CD4-positive, alpha-beta T cell treated with Interleukin-4 for 4 hours (primary cell): ENCODE measurements at places on chromosomes 3 and 15.

DNA sequence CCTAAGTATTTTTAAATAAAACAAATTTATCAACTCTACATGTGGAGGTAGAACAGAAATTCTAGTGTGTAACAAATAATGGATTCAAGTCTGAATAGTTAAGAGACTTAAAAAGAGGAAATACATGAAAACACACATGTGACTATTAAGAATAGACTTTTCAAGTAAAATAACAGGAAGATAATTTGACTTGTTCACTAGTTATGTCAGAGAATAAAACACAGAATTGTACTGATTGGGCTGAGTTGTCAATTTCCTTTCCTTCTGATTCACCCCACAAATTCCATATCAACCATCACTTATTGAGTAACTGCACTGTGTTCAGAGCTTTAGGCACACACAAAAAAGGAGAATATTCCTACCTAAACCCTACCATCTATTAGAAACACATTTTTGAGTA, 557.2 kb downstream of the TUSC7 start:
- no peak for DNase-seq

- DNase-seq = no peak
These were observed 391.8 kb downstream of the VPS13C start for GRCh38 chr15:61668444-61668843.

GRCh38 chr3:87236093-87236492, 9.0 kb downstream of the CHMP2B start:
- DNase-seq = no peak

GRCh38 chr3:114351123-114351821, 57.4 kb downstream of the TIGIT start:
- DNase-seq = no peak

- DNase-seq = no peak
These were observed 18.3 kb downstream of the RTF1 start for GRCh38 chr15:41435037-41435786.

DNA sequence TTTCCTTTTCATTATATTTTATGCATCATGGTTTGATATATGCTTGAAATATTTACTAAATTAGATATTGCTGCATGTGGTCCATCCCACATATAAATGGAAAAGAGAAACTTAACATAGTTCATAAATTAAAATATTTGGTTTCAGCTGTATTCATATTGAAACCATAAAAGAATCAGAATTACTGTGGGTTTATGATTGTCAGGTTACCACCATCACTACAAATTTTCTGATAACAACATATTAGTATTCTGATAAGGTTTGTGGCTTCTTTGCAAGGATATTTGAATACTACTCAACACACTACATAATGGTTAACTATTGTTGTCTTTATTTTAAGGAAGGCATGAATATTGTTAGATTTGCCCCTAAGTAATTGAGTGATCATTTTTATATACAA, 235.5 kb downstream of the UBE2E2 start:
- no peak for DNase-seq

DNA sequence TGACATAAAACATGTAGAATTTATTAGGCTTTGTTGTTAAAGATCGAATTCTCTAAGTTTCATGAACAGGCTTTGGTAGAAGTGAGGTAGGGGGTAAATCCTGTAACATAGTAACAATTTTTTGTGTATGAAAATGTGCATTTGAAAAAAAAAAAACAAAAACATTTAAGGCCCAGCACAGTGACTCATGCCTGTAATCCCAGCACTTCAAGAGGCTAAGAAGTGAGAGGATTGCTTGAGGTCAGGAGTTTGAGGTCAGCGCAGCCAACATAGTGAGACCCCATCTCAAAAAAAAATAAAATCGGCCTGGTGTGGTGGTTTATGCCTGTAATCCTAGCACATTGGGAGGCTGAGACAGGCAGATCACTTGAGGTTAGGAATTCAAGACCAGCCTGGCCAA, 26.8 kb upstream of the PPP4R2 start:
- no peak for DNase-seq

GRCh38 chr3:127625821-127626220, 3.2 kb upstream of the PODXL2 start:
- no peak for DNase-seq

DNA sequence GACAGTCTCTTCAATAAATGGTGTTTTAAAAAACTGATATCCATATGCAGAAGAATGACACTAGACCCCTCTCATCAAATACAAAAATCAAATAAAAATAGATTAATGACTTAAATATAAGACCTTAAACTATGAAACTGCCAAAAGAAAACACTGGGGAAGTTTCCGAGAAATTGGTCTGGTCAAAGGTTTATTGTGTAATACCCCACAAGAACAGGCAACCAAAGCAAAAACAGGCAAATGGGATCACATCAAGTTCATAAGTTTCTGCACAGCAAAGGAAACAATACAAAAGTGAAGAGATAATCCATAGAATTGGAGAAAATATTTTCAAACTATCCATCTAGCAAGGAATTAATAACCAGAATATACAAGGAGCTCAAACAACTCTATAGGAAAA, 126.2 kb downstream of the GOLIM4 start:
- no peak for DNase-seq

- no peak for DNase-seq
These were observed 1.5 kb downstream of the CIB1 start for GRCh38 chr15:90232196-90232595.

GRCh38 chr15:67146875-67147381, 81.5 kb downstream of the SMAD3 start:
- DNase-seq = peak; percentile 42

- DNase-seq = no peak
These were observed 35.5 kb downstream of the CERS3 start for GRCh38 chr15:100493213-100493612.

DNA sequence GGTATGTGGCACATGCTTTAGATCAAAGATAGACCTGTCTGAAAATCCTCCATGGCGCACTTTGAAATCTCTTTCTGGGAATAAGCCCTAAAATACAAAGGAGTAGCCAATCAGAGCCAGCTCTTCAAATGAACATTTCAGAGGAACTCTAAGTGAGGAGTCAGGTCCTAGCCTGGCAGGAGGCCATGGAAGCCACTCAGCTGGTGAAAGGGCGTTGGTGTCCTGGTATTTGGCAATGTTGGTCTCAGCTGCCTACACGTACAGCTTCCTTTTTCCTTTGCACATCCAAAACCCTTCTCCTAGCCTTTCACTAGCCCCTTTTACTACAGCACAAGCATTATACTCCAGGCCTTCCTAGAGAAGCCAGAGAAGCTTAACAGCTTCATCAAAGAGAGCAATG, 5.5 kb downstream of the WDR73 start:
- DNase-seq = no peak

GRCh38 chr3:148742118-148742517, 44.4 kb downstream of the AGTR1 start:
- no peak for DNase-seq

DNA sequence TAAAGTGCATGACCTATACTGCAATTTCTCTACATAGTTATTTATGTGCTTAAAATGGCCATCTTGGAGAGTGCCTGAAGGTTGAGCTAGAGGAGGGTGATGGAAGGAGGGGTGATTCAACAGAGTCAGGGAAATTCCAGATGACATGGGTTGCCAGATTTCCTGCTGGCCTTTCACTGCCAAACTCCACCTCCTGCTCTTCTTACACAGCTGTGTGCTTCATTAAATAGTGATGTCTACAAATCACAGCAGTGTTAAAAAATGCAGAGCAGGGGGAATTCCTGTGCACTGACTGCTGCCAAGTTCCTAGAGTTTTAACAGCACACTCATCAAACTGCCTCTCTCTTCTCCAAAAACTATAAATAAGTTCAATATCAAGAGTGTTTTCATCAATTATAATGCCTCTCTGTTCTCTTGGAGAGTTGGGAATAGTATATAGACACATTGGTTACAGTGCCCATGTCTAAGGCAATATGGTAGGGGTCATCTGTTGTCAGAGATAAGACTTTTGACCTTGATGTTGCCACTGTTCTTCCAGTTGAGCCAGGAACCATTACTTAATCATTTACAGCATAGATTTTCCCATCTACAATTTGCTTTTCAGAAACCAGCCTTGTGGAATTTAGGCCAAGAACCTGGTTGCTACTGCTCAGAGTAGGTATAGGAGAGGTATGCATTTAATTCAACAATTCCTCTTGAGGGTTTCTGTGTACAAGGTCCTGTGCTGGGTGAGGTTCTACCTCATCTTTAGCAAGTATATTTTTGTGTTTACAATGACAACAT, 79.6 kb downstream of the TP63 start:
- DNase-seq = no peak

DNA sequence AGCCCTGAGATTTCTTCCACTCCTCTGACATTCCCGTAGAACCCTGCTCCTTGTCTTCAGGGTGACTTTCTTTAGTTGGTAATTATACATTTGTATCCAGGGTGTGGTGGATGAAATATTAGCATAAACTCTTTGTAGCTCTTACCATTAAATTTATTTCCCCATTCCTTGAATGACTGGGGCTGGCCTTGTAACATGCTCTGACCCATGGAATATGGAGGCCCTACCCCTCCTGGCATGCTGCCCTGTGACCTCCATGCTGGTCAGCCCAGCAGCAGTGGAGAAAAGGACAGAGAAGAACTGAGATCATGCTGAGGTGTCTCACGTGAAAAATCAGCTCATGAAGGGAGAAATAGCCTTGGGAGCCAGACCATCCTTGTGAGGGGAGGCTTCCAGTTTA, 96.1 kb upstream of the PROK2 start:
- DNase-seq = no peak

GRCh38 chr3:52483081-52483480, 12.1 kb upstream of the STAB1 start:
- no peak for DNase-seq

GRCh38 chr3:78937475-78937874, 830.3 kb downstream of the ROBO1 start:
- DNase-seq = no peak

- no peak for DNase-seq
These were observed 167.3 kb upstream of the SGO1 start for GRCh38 chr3:20353286-20353685.

DNA sequence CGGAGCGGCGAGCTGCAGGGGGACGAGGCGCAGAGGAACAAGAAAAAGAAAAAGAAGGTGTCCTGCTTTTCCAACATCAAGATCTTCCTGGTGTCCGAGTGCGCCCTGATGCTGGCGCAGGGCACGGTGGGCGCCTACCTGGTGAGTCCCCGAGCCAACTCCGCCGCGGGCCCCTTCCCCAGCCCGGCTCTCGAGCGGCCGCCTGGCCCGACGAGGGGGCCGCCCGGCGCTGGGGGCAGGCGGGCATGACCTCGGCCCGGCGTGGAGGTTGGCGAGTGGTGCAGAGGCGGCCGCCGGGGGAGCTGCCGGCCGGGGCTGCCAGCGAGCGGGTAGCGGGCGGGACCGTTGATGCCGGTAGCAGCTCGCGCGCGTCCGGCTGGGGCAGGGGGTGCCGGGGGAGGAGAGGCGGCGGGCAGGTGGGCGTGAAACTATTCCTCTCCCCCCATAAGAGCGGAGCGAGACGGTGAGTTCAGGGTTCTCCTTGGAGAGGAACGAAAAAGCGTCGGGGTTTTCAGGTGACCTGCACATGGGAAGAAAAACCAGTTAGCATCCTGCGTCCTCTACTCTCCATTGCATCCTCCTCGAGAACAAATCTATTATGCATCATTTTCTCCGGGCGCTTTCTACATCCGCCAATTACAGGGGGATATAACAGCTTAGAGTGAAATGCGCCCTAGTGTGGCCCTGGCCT, 585 bp downstream of the SLCO3A1 start:
- peak; percentile 26 for DNase-seq

- DNase-seq = peak; percentile 26
These were observed 942 bp downstream of the ELP6 start for GRCh38 chr3:47512416-47513124.

- no peak for DNase-seq
These were observed 665.0 kb upstream of the CBLB start for GRCh38 chr3:106533788-106534160.

- DNase-seq = no peak
These were observed 5.4 kb upstream of the CGNL1 start for GRCh38 chr15:57370929-57371328.

DNA sequence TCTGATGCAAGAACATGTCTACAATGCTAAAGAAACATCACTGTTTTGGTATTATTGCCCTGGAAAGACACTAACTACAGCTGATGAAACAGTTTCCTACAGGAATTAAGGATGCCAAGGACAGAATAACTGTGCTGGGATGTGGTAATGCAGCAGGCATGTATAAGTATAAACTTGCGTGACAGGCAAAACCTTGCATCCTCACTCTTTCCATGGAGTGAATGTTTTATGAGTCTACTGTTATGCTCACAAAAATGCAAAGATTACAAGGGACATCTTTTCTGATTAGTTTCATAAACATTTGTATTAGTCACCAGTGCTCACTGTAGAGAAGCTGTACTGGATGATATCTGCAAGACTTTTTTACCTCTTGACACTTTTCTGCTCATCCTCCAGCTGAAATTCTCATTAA, 143.6 kb downstream of the NAALADL2 start:
- DNase-seq = no peak

GRCh38 chr15:78111788-78112187, 19.4 kb downstream of the SH2D7 start:
- no peak for DNase-seq

GRCh38 chr15:57509126-57509525, 82.6 kb upstream of the MYZAP start:
- no peak for DNase-seq

- DNase-seq = no peak
These were observed 223.8 kb downstream of the RSRC1 start for GRCh38 chr3:158333736-158334135.

DNA sequence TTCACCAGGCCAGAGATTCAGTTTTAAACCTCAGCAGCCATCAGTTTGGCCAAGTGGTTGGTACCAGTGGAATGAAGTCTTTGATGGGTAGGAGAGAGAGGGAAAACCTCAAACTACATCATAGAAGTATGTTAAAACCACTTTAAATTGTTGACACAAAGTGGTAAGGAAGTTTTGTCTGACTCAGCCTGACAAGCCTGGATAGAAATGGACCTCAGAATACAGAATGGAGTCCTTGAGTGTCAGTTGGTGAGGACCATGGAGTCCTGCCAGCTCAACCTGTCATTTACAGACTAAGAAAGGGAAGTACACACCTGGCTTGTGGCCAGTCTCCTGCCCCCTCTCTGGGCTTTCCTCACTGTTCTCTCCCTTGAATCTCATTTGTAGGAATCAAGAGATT, 12.1 kb downstream of the EAF1 start:
- DNase-seq = no peak

DNA sequence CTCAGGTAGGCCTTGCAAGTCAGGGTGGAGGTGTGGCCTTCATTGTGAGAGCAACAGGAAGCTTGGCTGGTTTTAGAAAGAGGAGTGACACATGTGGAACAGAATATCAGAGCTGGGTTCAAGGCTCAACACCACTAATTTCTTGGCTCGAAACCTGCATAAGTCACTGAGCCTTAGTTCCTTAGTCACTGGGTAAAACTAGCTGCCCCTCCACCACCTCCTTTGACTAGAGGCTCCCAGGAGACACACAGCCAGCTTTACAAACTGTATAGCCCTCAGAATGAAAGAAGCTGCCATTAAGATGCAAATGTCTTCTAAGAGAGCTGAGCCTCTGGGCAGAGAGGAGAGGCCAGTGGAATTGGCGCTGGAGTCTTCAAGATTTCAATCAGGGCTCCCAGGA, 67.7 kb downstream of the CERS3 start:
- no peak for DNase-seq

GRCh38 chr15:67813104-67813634, 12.1 kb upstream of the SKOR1 start:
- DNase-seq = no peak

- no peak for DNase-seq
These were observed 15.9 kb upstream of the USP3 start for GRCh38 chr15:63488398-63488960.

- no peak for DNase-seq
These were observed 4.1 kb downstream of the CEMIP start for GRCh38 chr15:80783260-80783659.
